ENCODE measurements at places on chromosomes 2 and 18.

DNA sequence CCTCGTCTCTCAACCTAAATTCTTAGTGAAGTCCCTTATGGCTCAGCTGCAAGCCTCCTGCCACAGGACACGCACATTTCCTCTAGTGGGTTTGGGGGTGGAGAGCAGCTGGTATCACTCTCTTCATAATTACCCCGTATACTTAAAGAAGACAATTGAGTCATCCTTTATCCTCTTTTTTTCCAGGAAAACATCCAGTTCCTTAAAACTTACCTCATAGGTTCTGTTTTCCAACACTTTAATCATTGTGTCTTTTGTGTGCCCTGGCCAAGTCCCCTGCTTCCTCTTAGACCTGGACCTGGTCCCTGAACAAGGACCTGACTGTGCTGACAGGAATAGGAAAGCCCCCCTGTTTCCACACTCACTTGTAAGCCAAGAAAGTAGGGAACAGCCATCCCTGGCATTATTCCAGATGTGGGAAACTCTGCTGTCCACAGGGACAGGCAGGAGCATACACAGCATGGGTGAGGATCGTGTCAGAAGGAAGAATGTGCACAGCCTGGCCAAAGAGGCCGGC is 42.3 kb upstream of the MYO1B start:
- DNase-seq, result no peak

GRCh38 chr2:54384301-54385203 is 71.6 kb upstream of the SPTBN1 start:
- DNase-seq, result no peak

DNA sequence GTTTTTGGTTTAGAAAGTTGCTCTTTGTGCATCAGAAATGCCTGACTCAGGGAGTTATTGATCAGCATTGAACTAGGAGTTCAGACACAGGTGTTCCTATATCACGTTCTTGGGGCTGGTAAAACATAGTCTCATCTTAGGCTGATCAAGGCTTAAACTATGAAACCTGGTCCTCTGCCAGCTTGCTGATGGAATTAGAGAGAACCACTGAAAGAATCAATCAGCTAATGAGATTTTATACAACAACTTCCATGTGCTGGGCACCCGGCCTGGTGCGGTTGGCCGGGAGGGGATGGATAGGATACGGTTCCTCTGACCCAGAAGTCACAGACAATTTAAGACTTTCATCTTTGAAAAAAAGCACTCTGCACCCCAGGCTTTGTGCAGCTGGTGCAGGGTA is 164.9 kb downstream of the RDH14 start:
- DNase-seq, result no peak

GRCh38 chr2:46787364-46787763 is 128.2 kb downstream of the MCFD2 start:
- DNase-seq, result no peak

DNA sequence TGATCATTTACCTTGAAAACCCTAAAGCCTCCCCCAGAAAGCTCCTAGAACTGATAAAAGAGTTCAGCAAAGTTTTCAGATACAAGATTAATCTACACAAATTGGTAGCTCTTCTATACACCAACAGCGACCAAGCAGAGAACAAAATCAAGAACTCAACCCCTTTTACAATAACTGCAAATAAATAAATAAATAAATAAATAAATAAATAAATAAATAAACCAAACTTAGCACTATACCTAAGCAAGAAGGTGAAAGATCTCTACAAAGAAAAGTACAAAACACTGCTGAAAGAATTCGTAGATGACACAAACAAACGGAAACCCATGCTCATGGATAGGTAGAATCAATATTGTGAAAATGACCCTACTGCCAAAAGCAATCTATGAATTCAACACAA is 182.0 kb upstream of the RND3 start:
- no peak for DNase-seq

All from SIG-M5 (cell line).